KG1 (cell line): ENCODE measurements at places on chromosomes 11 and 22.

GRCh38 chr11:103530257-103530656, 421.0 kb downstream of the DYNC2H1 start:
- no peak for DNase-seq

GRCh38 chr11:115581871-115582639, 77.8 kb upstream of the CADM1 start:
- no peak for DNase-seq

DNA sequence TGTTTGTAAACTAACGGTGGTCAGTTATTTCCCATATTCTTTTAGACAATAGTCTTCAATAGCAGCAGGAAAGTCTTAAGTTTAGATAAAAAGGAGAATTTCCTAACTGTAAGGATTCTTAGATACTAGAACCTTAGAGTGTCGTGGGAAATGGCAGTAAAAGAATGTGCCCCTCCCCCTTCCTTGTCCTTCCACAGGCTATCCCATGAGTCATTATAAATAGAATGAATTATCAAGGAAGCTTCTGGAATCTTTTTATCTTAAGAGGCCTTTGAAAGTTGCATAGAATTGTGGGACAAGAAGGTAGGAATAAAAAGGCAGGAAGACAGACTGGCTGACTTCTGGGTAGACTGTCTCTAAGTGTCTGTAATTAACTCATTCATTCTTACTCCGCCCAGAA, 165.2 kb upstream of the TBCEL start:
- no peak for DNase-seq

DNA sequence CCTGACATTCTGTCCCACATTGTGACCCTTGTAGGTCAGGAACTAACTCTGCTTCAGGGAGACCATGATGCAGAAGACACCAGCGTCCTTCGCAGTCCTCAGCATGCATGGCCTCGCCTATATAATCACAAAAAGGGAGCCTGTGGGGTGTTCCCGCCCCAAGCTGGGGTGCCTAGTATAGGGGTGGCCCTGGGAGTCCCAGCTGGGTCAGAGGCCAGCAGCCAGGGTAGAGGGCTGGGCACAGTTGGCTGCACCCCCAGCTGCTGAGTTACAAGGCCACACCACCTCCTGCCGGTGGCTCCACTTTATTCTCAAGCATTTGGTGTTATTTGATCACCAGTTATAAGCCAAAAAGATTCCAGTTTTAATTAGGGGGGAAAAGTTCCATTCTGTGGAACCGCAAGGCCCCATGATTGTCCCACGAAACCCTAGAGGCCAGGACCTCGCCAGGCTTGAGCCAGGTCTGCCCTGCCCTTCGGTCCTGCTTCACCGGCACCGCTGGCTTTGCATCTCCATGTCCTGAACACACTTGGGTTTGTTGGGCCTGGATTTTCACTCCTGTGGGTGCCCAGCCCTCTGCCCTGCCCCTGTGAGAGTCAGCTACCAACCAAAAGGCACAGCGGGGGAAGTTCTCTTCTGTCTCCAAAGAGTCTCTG, 15.0 kb upstream of the GNB1L start:
- DNase-seq: no peak

- DNase-seq: peak; percentile 54
Observed at GRCh38 chr22:22201185-22201929, 43.2 kb upstream of the VPREB1 start.

DNA sequence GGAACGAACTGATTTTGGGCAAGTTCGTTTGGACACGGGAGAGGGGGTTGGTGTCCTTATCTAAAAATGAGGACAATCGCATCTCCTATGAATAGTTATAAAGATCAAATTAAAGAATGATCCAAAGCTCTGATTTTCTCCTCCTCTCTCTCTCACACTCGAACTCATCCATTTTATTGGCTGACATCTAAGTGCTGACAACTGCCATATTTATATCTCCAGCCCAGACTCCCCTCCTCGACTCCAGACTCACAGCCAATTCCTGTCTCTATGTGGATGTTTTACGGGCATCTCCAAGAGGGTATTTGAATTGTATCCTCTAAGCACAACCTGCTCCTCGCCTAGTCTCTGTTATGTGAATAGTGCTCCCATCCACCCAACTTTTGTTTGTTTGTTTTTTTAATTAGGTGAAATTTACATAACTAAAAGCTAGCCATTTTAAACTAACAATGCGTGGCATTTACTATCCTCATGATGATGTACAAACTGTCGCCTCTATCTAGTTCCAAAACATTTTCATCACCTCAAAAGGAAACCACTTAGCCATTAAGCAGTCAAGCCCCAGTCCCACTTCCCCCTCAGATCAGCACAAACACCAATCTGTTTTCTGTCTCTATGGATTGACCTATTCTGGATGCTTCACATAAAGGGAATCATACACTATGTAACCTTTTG, 4.0 kb downstream of the SYN3 start:
- DNase-seq: no peak

DNA sequence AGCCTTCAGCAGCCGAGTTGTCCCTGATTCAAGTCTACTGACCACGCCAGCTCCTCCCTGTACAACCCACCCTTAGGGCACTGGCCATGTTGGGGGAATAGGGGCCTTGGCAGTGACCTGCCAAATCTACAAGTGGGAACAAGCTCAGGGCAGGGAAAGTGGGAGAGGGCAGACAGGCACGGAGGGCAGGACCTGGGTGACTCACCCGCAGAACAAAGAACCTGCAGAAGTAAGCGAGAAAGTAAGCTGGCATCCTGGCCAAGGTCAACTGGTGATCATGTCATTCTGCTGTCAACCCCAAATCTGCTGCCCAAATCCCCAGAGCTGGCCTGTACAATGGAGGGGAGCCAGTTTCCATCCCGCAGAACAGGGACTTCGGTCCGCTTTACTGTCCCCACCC, 7.9 kb upstream of the SCGB1A1 start:
- no peak for DNase-seq

DNA sequence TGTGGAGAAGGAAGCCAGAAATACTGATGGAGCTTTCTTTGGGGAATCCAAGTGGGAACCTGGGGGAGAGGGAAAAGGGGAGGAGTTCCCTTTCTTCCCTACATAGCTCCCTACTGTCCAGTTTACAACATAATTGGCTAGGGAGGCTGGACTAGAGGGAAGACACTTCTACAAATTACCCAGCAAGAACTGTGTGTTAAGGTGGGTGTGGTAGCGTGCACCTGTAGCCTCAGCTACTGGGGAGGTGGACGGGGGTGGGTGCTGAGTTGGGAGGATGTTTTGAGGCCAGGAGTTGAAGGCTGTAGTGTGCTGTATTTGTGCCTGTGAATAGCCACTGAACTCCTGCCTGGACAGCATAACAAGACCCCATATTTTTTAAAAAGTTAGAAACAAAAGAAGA, 74.0 kb downstream of the NAV2 start:
- no peak for DNase-seq

GRCh38 chr11:20483931-20484330, 96.4 kb downstream of the PRMT3 start:
- no peak for DNase-seq

DNA sequence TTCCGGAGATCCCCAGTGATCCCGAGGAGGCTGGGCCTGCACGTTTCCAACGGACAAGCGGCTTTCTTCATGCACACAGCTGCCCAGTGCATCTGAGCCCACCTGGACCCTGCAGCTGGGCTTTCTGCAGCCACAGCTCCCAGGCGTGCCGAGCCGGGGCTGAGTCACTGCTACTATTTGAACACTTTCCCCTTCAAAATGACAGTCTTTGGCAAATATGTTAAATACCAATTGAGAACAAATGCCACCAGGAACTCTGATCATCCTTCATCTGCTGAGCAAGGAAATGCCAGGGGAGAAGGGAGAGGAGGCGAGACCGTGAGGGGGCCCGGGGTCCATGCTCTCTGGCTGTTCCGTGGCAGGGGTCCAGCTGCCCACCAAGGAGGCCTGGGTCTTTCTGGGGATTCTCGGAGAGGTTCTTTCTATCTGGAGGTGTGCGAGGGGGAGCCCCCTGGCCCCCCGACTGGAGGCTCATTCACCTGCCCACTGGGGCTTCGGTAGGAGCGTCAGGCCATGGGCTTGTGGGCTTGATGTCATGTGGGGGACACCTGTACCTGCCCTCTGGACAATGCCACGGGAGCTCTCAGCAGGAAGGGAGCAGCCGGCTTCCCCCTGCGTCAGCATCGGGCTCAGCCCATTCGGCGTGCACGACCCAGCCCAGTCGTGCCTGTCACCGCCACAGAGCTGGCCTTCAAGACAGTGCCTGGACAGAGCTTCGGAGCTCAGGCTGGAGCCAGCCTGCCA, 159.6 kb downstream of the CTTN start:
- no peak for DNase-seq

GRCh38 chr11:31240340-31240904, 129.1 kb downstream of the DCDC1 start:
- DNase-seq: no peak

- DNase-seq: no peak
Observed at GRCh38 chr22:29216873-29217666, 11.4 kb downstream of the EMID1 start.

DNA sequence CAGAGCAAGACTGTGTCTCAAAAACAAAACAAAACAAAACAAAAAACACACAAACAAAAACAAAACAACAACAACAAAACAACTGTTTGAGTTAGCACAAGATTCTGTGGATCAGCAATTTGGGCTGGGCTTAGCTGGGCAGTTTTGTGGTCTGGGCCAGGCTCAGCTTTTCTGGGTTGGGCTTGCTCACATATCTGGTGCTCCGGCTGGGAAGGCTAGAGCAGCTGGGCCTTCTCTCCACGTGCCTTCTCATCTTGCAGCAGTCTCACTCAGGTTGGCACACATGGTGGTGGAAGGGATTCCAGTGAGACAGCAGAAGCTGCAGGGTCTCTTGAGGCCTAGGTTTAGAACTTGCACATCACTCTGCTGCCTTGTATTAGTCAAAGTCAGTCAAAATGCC, 35.7 kb downstream of the EIF3F start:
- DNase-seq: no peak

- DNase-seq: no peak
Observed at GRCh38 chr11:126153972-126154371, 57.5 kb downstream of the RPUSD4 start.

- DNase-seq: no peak
Observed at GRCh38 chr11:27718863-27719545, 18.7 kb upstream of the BDNF start.

- no peak for DNase-seq
Observed at GRCh38 chr11:7020183-7020917, at the start of the genes NLRP14 and ZNF214. Gene NLRP14, plus strand, starts transcription at chr11:7020479. Its CDS starts 18,108 bp downstream, at chr11:7038587. Gene ZNF214, minus strand, starts transcription at chr11:7020346. Its CDS starts 17,511 bp downstream, at chr11:7002835.

GRCh38 chr22:48071828-48072227, 1309.4 kb downstream of the TBC1D22A start:
- no peak for DNase-seq

DNA sequence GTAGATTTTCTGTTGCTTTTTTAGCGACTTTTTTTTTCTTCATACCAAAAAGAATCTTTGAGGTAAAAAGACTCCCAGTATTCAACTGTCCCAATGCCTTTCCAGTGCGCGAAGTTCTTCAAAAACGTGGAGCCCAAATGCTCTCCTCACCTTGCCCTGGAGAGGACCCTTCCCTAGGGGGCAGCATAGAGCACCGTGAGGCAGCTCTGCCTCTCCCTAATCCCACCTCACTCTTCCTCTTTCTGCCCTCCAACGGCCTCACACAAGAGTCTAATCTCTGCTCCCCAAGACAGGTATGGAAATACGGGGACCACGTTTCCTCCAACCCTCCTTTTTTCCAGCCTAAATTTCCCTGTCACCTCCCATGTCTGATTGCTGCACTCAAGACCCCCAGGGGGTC, 117.5 kb upstream of the ALX4 start:
- DNase-seq: no peak

DNA sequence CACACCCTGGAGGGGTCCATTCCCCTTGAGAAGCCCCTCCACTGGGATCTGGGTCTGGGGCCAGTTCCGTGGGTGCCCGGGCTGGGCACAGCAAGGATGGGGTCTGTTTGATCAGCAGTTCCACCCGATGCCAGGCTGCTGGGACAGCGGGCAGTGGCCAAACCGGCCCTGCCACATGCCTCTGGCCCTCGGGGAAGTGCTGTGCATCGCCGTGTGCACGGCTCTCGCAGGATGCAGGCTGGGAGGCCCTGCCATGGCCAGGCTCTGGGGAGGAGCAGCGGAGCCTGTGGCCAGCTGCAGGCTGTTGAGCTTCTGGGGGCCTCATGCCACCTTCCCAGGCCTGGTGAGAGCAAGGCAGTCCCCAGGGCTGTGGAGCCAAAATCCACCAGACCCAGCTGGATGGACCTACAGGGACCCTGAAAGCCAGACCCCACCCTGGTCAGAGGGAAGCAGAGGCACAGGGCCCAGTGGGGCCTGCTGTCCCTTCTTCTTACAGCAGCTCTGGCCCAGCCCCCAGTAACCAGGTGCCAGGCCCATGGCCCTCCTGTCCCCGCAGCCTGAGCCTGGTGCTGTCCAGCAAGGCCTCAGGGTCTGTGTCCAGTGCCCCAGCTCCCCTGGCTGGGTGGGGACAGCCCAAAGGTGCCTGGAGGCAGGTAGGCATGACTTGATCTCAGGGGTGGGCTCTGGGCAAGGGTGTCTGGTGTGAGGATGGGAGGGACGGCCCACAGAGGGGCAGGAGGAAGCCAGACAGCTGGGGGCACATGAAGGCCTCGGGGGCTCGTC, 57.3 kb downstream of the WNT7B start:
- DNase-seq: no peak

GRCh38 chr11:57360991-57361390, 20.0 kb downstream of the PRG3 start:
- no peak for DNase-seq

DNA sequence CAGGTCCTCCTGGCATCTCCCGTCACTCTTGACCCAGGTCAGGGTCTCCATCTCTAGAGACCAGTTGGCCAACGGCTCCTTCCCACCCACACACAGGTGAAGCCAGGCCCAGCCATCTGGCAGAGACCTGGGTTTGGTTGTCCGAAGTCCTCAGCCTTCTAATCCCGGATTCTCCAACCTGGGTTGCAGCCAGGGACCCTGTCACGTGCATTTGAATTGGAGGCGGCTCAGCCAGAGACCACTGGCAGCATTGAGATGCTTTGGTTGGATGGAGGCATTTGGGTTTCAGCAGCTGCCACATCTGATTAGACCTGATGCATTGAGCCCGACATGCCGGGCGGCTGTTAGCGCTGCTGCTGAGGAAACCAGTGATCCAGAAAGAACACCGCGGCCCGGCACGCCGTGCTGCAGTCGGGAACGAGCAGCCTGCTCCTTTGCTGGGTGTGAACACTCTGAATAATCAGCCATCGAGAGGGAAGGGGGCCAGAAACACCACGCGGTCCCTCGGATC, 163.2 kb downstream of the BRD1 start:
- no peak for DNase-seq

GRCh38 chr11:46234311-46234710, 43.2 kb upstream of the CREB3L1 start:
- no peak for DNase-seq

- DNase-seq: no peak
Observed at GRCh38 chr11:19080579-19080993, 20.1 kb upstream of the MRGPRX2 start.
